ENCODE measurements at places on chromosomes 5 and 9.

GRCh38 chr9:104575456-104575855 lies 6.5 kb downstream of the OR13C8 start:
- no peaks in the 10 kb centered on the region for H3K4me1 ChIP-seq
- H3K4me3 ChIP-seq = no peak overlapping the region
- no peaks in the 10 kb centered on the region for H3K36me3 ChIP-seq

- H3K27me3 ChIP-seq = no peaks in the 10 kb centered on the region
- peaks cover 5% of the 10 kb centered on the region for H3K36me3 ChIP-seq
- peak; percentile 64 for DNase-seq
Measured at GRCh38 chr5:67165526-67166459, 30.8 kb downstream of the CD180 start.

DNA sequence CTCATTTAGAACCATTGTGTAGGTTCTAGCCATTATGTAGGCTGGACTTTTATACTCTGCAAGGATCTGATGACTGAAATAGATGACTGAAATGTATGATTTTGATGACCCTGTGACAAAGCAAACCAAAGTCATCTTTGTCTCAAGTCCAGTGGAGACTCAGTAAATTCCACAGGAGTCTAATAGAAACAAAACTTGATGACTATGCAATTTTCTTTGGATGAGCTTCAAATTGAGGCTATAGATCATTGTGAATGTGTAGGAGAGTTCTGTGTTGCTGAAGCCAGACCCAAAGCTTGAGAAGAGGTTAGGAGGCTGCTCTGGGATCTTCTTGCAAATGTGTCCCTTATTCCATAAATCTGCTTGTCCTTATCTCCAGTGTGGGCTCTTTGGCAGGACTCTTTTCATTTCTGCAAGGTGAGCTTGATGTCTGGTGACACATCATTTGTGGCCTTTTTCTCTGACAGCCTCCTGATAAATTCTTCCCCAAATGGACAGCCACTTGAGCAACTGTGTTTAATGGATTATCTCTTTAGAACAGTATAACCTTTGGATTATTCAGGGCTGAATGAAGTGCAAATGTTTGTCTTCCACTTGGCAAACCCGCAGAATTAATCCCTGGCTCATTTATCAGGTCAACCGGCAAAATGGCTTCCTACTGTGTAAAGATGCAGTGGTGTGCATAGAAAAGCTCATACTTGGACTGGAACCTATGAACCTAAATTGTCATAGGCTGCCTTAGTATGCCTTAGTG lies 235.1 kb upstream of the ANKH start:
- peaks cover 1% of the 10 kb centered on the region for H3K27me3 ChIP-seq
- no peaks in the 10 kb centered on the region for H3K4me1 ChIP-seq
- H3K4me3 ChIP-seq = no peak overlapping the region

GRCh38 chr5:321726-322251 lies 275 bp downstream of the AHRR start:
- H3K4me3 ChIP-seq = peak overlapping the region; percentile 87
- H3K27me3 ChIP-seq = peaks cover 5% of the 10 kb centered on the region
- H3K36me3 ChIP-seq = peaks cover 27% of the 10 kb centered on the region
- no peak for DNase-seq
- peaks cover 36% of the 10 kb centered on the region for H3K4me1 ChIP-seq
- peak overlapping the region; percentile 61 for H3K27ac ChIP-seq

- peaks cover 2% of the 10 kb centered on the region for H3K27me3 ChIP-seq
- DNase-seq = peak; percentile 27
- peak overlapping the region; percentile 75 for H3K4me3 ChIP-seq
- peak overlapping the region; percentile 83 for H3K27ac ChIP-seq
- H3K36me3 ChIP-seq = peaks cover 39% of the 10 kb centered on the region
- H3K4me1 ChIP-seq = peaks cover 51% of the 10 kb centered on the region
Measured at GRCh38 chr5:75567710-75568109, 43.5 kb upstream of the ANKDD1B start.

- no peak overlapping the region for H3K4me3 ChIP-seq
- H3K4me1 ChIP-seq = peaks cover 27% of the 10 kb centered on the region
- no peaks in the 10 kb centered on the region for H3K36me3 ChIP-seq
- peaks cover 18% of the 10 kb centered on the region for H3K27me3 ChIP-seq
- DNase-seq = no peak
- no peak overlapping the region for H3K27ac ChIP-seq
Measured at GRCh38 chr5:38803246-38803645, 42.6 kb upstream of the OSMR start.

GRCh38 chr9:127562841-127563401 lies 49.2 kb upstream of the STXBP1 start:
- H3K4me3 ChIP-seq = peak overlapping the region; percentile 93
- peak; percentile 83 for DNase-seq
- H3K4me1 ChIP-seq = peaks cover 88% of the 10 kb centered on the region

Data from HFFc6 (cell line).